H1 (cell line): ENCODE measurements at places on chromosomes 6 and 20. TPM values are rescaled to one million over a fixed set of nuclear protein-coding genes. Genes with fewer than 3 reads are reported as not detected.

- DNase-seq, result no peak
Measured at GRCh38 chr20:48690888-48691287, 136.9 kb downstream of the PREX1 start.

- DNase-seq, result no peak
Measured at GRCh38 chr6:111710439-111710838, 104.8 kb upstream of the TRAF3IP2 start.

- no peak for DNase-seq
Measured at GRCh38 chr6:69668916-69669315, 127.9 kb downstream of the LMBRD1 start.

GRCh38 chr6:134816780-134817179 is 133.1 kb downstream of the ALDH8A1 start:
- DNase-seq, result no peak

DNA sequence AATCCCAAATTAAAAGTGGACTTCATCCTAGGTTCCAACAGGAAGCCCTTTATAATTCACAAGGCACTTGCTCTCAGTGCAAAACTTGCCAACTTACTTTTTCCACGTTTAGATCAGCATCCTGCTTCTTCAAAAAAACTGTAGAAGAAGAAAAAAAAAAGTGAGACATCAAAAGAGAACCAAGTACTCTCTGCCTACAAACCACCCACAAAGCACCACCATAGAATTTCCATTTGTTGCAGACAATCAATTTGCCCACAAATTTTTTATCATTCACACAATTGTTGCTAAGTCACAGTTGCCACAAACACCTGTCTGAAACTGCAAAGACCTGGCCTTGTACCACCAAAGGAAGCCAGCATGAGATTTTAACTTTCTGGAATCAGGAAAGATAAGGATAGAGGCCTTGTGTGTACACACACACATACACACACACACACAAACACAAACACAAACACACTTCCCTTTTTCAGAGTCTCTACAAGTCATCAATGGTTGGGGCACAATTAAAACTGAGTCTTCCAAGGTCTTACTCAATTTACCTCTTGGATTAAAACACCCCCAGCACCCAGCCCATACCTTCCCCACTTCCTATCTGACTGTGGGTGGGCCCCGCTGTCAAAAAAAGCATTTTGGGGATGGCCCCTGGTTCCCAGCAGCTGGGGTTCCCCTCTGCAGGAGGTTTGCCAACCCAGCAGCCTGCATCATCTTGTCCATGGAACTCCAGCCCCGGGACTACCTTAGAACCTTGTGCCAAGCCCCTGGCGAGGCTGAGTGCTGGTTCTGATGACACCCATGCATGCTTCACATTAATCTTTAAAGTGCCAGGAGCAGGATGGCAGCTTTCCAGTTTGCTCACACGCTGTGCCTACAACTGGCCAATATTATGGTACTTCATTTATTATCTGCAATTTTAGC is 26.5 kb downstream of the FYN start:
- no peak for DNase-seq

DNA sequence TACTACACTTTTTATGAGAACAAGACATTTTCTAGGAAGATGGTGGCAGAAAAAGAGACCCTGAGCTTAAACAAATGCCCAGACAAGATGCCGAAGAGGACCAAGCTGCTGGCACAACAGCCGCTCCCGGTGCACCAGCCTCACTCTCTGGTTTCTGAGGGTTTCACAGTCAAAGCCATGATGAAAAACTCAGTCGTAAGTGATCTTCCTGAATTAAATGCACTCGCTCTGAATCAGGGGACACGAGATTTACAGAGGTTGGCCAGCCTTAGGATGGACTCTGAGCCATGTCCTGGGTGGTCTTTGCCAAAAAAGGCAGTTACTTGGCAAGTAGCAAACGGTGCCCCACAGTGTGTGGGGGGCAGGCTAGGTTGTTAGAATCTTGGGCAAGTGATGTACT is 423 bp downstream of the PACRG start:
- DNase-seq, result no peak

DNA sequence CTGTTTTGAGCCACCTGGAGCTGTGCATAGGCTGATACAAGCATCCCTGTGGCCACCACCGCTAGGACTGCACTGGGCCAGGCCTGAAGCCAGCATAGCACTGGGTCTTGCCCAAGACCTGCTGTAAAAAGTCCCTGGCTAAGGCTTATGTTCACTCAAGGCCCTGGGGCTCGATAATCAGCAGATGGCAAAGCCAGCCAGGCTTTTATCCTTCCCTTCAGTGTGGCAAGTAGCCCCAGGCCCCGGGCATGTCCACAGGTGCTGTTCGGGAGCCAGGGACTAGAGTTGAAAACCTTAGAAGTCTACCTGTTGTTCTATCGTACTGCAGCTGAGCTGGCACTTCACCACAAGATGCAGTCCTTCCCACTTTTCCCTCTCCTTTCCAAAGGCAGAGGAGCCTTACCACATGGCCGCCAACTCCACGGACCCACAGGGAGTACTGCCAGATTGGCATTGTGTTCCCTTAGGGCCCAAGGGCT is 226.4 kb upstream of the ZNF217 start:
- no peak for DNase-seq

DNA sequence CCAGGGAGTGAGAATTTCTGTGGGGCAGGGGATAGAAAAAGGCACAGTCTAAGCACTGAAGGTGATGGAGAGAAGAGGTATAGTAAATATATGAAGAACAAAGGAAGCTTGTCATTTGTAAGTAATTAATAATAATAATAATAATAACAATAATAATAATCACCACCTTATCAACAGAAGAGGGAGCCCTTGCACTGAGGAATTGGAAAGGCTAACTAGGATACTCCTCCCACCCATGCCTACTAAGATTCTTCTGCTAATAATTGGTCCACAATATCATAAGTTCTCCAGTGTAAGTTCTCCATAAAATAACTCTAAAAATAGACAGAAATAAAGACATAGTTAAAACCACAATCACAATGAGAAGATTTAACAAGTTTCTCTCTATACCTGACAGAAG is 912 bp upstream of the OR12D3 start:
- no peak for DNase-seq

DNA sequence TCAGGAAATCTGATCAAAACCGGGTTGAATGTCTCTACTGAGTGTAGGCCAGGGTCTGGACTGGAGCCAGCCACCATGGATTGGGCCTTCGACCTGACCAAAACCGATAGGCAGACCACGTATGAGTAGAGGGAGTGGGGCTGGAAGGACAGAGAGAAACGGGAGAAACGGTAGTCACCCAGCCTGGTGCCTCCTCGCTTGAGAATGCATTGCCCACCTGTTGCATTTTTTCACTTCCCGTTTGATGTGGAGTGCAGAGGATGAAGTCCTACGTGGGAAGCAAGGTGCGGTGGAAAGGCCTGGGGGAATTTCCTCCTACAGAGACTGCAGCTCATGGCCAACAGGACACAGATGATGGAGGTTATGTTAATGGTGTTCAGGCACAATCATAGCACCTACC is 53.9 kb upstream of the ECI2 start:
- no peak for DNase-seq

DNA sequence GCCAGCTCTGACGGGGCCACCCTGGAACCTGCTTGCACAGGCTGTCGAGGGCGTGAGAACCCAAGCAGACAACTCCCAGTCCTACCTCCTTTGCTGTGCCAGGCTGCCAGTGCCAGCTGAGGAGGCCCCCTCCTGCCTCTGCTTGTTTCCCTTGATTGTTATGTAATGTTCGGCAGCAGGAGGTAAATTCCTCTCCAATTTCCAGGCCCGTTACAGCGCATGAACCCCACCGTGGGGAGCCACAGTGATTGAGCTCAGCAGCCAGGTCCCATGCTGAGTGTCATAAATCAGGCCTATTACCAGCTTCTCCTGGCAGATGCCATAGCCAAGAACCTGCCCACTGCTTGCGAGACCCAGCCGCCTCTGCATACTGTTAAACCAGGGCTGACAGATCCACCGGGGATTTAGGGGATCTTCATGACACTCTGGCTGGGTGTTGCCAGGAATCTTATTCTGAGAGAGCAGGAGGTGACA is 320.5 kb downstream of the DHX35 start:
- peak; percentile 67 for DNase-seq

GRCh38 chr20:21021472-21021790 is 84.7 kb downstream of the LINC00237 start:
- no peak for DNase-seq

DNA sequence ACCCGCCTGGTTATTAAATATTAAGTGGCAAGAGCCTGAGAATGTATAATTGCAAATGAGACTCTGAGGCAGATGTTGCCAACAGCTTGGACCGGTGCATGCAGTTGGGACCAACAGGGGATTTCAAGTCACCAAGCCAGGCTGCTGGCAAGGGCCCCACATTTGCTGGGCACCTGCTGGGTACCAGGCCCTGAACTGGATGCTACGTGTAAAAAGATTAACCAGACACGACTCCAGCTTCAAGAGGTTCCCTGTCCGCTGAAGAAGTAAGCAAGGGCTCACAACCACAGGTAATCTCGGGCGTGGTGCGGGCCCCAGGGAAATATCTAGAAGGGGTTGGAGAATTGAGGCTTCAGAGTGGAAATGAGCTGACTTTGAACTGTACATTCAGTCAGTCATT is 13.2 kb upstream of the SIRPA start:
- DNase-seq, result no peak

GRCh38 chr6:13411484-13411883 is 75.9 kb downstream of the GFOD1 start:
- DNase-seq, result no peak

DNA sequence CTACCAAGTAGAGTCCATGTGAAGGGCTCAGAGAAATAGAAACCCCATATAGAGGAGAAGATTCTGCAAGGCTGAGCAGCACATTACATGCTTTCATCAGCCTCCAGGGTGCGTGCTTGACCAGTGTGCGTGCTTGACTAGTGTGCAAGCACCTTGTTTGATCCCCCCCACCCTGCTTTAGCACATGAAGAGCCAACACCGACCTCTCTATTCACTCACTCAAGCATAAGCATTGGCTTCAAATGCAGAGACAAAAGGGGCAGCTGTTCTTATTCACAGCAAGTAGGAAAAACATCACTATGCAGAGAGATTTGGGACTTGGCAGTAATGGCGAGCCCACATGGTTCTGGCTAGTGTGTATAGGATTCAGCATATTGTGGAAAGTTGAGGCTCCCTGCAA is 278.7 kb upstream of the RNF217 start:
- no peak for DNase-seq

GRCh38 chr6:130697271-130697994 is 129.8 kb upstream of the SMLR1 start:
- DNase-seq, result no peak

GRCh38 chr6:22451962-22452361 is 117.4 kb upstream of the HDGFL1 start:
- DNase-seq, result no peak

DNA sequence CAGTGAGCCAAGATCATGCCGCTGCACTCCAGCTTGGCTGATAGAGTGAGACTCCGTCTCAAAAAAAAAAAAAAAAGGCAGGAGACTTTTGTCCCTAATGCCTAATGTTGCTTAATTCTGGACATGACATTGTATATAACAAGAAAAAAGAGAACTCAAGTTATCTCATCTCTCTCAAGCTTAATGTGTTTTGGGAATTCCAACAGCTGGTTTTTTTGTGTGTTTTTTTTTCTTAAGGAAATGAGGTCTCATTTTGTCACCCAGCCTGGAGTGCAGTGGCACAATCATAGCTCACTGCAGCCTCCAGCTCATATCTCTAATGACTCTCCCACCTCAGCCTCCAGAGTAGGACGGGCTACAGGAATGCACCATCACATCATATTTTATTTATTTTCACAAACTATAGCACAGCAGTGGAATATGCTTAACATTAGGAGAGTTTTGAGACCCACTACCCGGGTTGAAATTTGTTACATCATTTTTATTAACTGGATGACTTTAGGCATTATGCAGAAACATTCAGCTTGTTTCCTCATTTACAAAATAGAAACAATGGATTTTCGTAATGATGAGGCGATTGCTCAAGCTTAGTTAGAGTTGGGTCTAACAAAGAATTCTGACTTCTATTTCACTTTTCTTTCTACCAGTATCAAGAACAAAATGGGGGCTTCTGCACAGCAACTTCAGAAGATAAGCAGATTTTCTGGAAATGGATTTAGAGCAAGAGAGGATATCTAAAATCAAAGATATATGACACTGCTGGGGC is 104.1 kb upstream of the BTN3A2 start:
- DNase-seq, result no peak

DNA sequence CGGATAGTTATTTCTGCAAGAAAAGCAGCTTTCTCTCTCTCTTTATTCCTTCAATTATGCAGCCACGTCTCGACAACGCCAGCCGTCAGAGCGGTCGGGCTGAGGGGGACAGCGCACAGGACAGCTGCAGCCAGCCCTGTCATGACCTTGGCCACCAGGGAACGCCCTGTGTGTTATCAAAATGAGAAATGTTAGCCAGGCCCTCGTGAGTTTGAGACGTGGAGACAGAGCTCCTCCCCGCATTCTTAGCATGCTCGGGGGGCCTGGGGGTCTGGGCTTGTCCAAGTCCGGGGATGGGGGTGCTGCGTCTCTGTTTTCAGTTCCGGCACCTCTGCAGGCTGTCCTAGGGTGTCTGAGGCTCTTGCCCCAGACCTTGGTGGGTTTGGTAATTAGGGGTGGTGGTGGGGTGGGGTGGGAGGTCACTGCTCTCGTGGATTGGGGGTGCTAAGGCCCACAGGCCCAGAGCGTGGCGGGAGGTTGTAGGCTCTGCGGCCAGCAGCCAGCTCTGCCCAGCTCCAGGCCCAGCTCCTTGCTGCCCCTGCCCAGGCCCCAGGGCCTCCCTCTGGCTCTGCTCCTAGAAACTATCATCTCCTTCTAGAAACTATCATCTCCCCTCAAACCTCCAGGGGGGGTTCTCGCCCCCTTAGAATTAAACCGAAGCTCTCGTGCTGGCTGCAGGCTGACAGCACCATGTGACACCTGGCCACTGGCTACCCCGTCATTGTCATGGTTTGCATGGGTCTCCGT is 54.3 kb upstream of the GATA5 start:
- no peak for DNase-seq

- DNase-seq, result no peak
Measured at GRCh38 chr6:39899554-39900295, 34.5 kb downstream of the MOCS1 start.

The HSPA12B gene
- total RNA-seq, result 4.3 and 4.9 TPM in 2 replicates

The HUS1B gene
- total RNA-seq, result 0.48 and 0.75 TPM in 2 replicates

The PACSIN1 gene
- total RNA-seq, result 10.5 and 11.1 TPM in 2 replicates

The COMMD7 gene
- total RNA-seq, result 48.8 and 48.9 TPM in 2 replicates

The CALHM6 gene
- 0.93 and 1.1 TPM in 2 replicates for total RNA-seq

The CTAGE9 gene
- total RNA-seq, result not detected in 2 replicates

The GMNN gene
- total RNA-seq, result 101 TPM in 2 replicates

The FILIP1 gene
- 5.0 and 5.7 TPM in 2 replicates for total RNA-seq

The CNR1 gene
- total RNA-seq, result 2.9 and 3.1 TPM in 2 replicates

The PHACTR1 gene
- total RNA-seq, result 17.1 and 17.3 TPM in 2 replicates

The SLC22A7 gene
- not detected in 2 replicates for total RNA-seq

The MAS1 gene
- total RNA-seq, result not detected in 2 replicates
